ENCODE measurements at places on chromosomes 16 and 17.

DNA sequence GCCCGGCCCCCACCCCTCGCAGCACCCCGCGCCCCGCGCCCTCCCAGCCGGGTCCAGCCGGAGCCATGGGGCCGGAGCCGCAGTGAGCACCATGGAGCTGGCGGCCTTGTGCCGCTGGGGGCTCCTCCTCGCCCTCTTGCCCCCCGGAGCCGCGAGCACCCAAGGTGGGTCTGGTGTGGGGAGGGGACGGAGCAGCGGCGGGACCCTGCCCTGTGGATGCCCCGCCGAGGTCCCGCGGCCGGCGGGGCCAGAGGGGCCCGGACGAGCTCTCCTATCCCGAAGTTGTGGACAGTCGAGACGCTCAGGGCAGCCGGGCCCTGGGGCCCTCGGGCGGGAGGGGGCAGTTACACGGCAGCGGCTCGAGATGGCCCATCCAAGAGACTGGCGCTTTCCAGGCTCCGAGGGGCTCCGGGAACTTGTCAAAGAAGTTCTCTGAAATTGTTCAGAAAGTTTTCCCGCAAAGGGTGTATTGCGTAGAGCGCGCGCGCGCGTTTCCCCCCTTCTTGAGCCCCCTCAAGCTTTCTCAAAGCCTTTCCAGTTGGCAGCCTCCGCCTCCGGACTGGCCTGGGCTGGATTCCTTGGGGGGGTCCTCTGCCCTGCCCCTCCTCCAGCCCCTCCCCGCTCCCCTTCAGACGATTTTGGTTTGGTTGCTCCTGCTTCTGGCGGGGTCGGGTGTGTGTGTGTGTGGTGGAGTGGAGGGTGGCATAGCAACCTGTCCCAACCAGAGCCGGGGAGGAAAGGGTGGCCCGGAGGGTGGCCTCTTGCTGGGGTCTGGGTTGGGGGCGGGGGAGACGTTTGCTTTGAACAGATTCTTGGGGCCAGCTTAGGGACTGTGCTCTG is 504 bp downstream of the ERBB2 start:
- DNase-seq, result no peak

- no peak for DNase-seq
These were observed 530 bp upstream of the ZDHHC7 start for GRCh38 chr16:85011846-85012284.

- peak; percentile 36 for DNase-seq
These were observed 12.7 kb downstream of the SLC35B1 start for GRCh38 chr17:49694847-49695697.

DNA sequence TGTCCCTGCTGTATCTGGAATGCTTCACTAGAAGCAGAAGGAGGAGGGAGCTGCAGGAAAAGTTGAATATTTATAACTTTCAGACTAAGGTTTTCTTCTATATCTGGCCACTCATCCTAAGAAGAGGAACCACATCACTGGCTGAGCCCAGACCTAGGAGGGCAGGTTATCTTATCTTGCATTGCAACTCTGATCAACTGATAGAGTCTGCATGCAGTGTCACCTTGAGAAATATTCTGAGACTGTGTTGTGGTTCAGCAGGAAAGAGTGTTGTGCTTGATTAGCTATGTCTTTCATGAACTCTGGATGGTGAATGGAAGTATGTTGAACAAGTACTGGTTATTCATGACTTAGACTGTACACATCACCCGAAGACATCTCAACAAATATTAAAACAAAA is 460.0 kb downstream of the TOX3 start:
- no peak for DNase-seq

DNA sequence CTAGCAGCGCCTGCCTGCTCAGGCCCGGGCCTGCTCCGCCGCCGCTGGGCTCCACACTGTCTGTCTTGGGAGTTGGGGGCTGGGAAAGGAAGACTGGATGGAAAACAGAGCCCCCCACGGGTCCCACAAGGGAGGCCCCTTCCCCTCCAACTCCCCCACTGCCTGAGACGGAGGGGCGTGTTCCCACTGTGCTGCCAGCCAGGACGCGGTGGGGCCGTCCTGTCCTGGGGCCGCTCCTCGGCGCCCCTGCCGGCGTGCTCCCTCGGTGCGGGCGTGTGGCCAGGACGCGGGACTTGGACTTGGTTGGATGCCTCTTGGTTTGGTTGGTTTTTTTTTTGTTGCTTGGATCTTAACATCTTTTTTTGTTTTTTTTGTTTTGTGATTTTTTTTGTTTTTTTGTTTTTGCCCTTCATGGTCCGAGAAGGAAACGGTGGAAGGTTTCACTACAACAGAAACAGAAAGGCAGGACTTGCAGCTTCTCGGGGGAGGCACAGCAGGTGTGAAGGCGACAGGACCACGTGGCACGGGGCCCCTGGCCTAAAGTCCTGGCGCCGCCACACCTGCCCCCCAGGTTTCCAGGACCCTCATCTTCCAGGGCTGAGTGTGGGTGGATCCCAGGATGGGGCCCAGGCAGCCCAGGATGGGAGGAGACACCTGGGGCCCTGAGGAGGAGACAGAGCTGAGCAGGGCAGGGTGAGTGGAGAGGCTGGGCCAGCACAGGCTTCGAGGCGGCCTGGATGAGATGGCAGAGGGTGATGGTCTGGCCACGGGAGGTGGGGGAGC is 16.0 kb downstream of the ENGASE start:
- no peak for DNase-seq

GRCh38 chr16:64352246-64352645 is 769.6 kb downstream of the CDH11 start:
- no peak for DNase-seq

DNA sequence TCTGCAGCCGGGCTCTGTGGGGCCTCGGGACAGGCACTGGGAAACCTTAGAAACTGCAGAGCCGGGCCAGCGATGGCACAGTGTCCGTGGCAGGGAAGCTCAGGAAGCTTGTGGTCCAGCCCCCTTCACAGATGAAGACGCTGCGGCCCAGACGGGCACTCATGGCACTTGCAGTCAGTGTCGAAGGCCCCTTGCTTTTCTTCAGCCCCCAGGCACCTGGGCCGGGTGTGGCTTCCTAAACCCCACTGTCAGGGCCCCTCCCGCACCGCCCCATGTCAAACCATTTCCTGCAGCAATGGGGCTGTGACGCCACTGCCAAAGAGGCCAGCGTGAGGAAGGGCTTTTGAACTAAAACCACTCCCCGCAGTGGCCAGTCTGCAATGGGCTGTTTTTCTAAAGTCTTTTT is 164.0 kb downstream of the LAT start:
- DNase-seq, result peak; percentile 39

DNA sequence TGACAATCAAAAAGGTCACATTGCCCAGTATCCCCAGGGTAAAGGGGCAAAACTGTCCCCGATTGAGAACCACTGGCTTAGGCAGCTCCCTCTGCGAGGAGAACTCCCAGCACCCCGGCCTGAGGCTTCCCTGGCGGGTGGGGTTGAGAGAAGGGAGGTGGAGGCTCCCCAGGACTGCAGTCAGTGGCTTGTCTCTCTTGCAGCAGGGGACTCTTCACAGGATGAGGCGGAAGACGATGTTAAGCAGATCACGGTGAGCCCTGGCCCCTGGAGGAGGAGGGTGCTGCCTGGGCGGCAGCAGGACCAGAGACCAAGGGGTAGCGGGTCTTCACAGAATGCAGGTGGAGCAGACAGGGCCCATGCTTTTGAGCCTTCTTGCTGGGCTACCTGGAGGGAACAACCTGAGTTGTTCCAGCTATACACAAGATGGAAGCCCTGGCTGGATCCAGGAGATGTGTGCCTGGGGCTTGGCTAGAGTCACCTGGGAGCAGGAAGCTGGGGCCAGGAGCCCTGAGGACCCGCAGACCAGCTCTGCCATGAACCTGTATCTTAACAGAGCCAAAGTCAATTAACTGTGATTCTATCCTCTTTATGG is 16.8 kb downstream of the POLR3E start:
- DNase-seq, result no peak

GRCh38 chr16:7746941-7747340 is 414.3 kb downstream of the RBFOX1 start:
- no peak for DNase-seq

GRCh38 chr16:88793251-88793954 is 8.4 kb upstream of the PIEZO1 start:
- DNase-seq, result no peak
